ENCODE measurements at places on chromosomes 7 and 10.

GRCh38 chr7:14054125-14054524, 64.7 kb upstream of the ETV1 start:
- no peak for DNase-seq

DNA sequence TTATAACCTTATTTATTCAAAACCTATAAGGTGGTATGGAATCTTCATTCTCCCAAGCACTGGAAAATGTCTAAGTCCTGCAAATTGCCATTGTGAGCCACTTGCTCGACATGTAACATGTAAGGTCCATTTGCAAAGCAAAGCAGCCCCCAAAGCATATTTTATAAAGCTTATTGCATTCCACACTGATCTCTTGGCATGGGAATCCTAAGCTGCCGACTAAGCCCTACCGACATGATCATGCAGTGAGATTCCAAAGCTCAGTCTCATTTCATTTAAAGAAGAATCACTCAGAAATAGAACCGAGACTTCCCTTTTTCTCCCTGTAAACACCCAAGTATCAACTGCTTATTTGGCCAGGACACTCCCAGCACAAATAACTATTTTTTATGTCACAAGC, 333.4 kb upstream of the MYO3A start:
- DNase-seq: no peak

- DNase-seq: no peak
Measured at GRCh38 chr10:16231176-16231575, 205.6 kb upstream of the PTER start.

- DNase-seq: no peak
Measured at GRCh38 chr10:80464557-80465450, 10.7 kb downstream of the TSPAN14 start.

DNA sequence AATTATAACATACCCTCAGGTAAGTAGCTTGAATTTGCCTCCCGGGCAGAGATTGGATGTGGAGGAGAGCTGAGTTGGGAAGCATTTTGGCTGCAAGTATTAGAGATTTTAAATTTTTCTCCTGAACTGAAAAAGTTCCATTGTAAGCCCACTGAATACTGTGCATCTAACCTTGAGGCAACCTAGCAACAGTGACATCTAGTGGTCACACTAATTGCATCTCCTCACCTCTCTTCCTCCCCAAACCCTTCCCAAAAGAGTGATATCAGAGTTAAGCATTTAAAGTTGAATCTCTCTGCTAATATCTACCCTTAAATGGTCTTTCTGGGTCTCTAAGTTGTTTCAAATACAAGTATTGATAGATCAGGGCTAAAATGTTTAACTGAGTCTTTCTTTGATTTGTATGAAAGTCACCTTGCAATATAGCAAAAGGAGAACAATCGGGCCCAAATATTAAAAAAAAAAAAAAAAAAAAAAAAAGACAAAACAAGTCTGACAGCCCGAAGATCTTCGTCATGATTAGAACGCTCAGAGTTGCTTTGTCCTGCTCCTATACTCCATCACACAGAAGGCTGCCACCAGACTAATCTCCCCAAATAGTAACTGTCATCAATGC, 40.4 kb upstream of the DLX5 start:
- DNase-seq: no peak

- DNase-seq: no peak
Measured at GRCh38 chr7:50159154-50159553, 66.1 kb upstream of the ZPBP start.

DNA sequence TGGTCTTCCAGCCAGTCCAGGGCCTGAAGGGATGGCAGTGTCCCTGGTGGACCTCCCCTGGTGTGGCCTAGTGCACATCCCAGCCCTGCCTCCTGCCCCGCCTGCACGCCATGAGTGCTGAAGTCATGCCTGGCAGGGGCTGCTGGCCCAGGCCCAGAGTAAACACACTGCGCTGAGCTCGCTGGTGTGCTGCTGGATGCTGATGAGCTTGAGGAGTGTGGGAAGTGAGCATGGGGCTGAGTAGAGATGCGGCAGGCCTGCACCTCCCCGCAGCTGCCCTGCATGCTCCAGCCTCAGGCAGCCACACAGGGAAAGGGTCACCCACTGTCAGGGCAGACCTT, 43.2 kb downstream of the HTRA1 start:
- no peak for DNase-seq

GRCh38 chr10:22652988-22653481, 61.3 kb downstream of the PIP4K2A start:
- DNase-seq: no peak

DNA sequence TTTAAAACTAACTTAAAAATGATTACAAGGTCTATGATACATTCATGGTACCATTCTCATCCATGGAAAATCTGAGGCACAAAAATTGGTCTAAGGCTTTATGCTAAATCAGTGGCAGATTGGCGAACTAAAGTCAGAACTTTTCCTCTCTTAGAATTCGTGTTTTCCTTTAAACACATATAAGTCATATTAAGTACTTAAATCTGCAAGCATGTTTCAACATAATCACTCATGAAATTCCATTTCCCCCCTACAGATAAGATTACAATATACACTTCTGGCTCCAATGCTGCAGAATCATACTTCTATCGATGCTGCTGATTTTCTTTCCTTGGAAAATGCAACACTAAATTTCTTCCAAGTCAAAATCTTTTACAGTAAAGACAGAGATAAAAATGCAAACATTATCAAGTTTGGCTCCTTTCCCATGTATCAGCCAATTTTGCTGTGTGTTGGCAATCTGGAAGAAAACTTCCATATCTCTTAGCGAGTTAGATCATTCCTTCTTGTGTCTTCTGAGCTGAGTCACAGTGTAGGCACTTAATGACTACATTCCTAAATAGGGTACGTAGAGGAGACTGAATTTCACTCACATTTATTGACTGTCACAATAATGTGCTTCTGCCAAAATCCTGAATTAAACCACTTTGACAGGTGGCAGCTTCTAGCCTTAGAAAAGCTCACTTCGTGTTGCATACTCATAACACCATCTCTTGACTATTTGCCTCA, 76.4 kb upstream of the LRRC17 start:
- DNase-seq: no peak

DNA sequence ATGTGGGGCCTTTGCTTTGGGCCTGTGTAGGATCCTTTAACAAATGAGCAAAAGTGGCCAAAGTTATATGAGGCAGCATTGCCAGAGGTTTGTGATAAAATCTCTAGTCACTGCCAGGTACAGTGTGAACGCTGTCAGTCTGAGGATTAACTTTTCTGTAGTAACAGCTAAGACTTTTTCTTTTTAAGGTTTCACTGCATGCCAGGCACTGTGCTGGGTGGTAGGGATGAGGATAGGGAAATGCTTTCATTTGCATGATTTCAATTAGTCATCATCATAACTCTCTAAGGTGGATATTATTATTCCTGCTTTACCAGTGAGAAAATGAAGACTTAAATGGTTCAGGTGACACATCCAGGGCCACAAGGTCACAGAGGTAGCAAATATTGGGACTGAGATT, 79.7 kb upstream of the BMPER start:
- no peak for DNase-seq

GRCh38 chr7:117083648-117084047, 130.3 kb downstream of the ST7 start:
- DNase-seq: no peak

GRCh38 chr10:95477175-95477520, 84.0 kb downstream of the SORBS1 start:
- no peak for DNase-seq
